Astrocyte of the cerebellum (primary cell): ENCODE measurements at places on chromosomes 11 and 22.
A peak's percentile ranks its signal among the peaks of the same experiment; 100 is the strongest.

DNA sequence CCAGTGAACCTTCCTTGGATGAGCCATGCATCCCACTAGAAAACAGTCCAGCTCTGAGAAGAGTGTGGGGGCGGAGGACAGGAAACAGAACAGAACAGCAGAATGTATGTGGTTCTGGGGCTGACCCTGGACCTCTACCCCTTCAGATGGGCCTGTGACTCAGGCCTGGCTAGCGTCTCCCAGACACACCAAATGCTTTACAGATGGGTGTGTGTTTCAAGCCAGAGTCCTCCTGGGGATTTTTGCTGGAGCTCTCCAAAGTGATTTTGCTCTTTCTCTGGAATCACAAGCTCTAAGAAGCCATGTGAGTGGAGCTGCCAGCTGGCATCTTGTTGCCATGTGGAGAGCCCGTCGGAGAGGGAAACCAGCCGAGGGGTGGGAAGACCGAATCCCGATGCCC lies 13.2 kb upstream of the C1QTNF4 start:
- peak; percentile 61 for DNase-seq

DNA sequence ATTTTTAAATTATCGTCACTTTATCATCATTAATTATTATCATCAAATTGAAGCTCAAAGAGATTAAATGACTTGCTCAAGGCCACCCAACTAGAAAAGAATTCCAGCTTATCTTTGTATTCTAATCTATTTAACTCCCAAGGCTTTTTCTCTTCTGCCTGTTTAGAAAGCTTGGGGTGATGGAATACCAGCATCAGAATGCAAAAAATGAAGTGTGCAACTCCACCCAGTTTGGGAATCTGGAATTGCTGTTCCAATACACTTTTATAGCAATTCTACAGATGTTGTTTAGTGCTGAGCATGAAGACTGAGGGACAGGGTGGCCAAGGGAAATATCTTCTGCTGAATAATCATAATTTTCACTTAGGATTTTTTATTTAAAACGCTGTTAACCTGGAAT lies 97.2 kb upstream of the FIBIN start:
- no peak for DNase-seq

- DNase-seq, result no peak
Measured at GRCh38 chr11:36041988-36042611, 98.2 kb downstream of the LDLRAD3 start.

DNA sequence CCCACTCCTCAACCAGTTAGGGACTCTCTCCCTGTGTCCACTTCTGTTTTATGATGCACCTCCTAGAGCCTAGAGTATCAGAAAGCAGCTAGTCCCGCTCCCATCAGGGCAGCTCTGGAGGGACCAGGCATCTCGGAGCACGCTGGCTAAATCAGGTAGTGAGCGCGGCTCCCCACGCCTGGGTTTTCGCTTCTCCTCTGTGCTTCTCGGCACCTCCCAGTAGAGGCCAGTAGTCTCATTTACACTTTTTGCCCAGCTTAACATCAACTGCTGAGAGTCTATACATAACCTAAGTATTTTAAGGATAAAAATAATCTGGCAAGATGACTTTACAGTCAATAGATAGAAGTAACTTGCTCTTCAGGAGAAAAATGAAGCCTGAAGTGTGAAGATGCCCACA lies 473.8 kb downstream of the OPCML start:
- DNase-seq, result no peak

DNA sequence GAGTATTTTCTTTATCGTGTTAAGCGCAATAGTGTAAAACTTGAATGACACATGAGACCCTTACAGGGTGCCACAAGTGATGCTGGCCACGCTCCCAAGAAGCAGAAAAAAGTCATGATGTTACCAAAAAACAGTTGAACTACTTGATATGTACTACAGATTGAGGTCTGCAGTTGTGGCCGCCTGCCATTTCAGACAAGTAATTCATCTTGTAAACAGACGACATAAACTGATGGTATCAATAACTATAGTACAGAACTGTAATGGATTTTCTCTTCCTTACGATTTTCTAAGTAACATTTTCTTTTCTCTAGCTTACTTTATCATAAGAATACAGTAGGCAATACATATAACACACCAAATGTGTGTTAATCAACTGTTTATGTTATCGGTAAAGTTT lies 5.5 kb downstream of the CD59 start:
- DNase-seq, result no peak

DNA sequence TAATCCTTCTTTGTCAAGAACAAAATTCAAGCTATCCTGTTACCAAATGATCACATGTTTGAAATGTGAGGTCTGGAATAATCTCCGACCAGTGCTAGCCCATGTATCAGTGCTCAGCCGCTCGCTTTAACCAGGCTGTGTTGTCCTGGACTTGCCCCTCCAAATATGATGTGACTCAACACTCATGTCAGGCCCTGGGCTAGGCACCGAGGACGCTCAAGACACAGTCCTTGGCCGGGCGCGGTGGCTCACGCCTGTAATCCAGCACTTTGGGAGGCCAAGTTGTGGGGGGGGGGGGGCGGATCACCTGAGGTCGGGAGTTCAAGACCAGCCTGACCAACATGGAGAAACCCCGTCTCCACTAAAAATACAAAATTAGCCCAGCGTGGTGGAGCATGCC lies 54.1 kb upstream of the WNT7B start:
- DNase-seq, result no peak

- DNase-seq, result no peak
Measured at GRCh38 chr11:8357891-8358566, 94.4 kb upstream of the LMO1 start.

- no peak for DNase-seq
Measured at GRCh38 chr11:100914415-100915110, 215.1 kb downstream of the PGR start.

DNA sequence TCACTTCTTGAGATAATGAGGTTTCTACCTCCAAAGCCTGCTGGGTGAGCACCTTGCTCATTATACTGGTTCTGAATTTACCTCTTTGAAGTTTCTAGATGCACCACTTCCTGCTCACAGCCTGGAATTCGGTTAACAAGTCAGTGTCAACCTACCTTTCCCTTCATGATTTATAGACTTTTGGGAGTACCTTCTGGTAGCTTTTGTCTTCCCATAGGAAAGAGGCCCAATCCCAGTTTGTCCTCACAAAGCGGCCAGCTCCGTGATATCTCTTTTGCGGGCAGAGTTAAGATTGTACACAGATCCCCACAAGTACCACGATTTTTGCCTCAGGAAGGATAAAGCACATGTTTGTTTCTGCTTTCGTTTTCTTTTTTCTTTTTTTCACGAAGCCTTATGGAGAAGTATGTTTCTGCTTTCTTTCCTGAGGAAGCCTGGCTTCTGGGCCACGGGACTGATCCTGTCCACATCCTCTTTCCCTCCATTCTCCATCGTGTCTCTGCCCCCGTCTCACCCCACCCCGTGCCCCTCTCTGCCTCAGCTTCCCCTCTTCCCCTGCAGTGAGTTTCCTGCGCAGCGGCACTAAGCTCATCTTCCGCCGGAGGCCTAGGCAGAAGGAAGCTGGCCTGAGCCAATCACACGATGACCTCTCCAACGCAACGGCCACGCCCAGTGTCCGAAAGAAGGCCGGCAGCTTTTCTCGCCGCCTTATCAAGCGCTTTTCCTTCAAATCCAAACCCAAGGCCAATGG lies 5.7 kb upstream of the HINFP start:
- no peak for DNase-seq

DNA sequence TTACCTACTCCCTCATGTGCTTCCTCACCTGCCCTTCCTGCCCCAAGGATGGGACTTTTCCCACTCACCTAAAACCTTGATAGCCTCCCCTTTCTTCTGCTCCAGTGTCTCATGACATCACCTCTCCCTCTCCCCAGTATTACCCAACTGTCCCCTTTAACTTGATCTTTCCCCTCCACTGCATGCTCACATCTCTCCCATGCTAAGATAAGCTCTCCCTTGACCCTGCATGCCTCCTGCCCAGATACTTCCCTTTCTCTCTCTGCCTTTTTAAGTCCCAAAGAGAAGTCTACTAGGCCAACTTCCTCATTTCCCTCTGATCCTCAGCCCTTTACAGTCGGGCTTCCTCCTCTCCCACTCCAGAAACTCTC lies 14.8 kb downstream of the CD3E start:
- DNase-seq, result no peak

- DNase-seq, result no peak
Measured at GRCh38 chr22:27995801-27996528, 76.9 kb upstream of the PITPNB start.

DNA sequence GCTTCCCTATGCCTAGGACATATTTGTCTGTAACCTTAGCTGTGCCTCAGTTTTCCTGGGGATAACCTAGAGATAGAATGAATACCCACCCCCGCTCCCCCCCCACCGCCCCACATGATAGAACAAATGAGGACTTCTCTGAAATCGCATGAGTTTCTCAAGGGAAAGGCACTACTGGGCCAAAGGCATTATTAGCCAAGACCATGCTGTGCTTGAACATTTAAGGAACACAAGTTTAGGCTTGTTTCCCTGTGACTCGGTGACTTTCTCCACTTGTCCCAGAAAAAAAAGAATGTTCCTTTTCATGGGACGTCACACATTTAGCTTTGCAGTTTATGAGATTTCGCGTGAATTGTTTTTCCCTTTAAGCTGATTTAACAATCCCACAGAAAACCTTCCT lies 51.4 kb upstream of the CRTAM start:
- no peak for DNase-seq

DNA sequence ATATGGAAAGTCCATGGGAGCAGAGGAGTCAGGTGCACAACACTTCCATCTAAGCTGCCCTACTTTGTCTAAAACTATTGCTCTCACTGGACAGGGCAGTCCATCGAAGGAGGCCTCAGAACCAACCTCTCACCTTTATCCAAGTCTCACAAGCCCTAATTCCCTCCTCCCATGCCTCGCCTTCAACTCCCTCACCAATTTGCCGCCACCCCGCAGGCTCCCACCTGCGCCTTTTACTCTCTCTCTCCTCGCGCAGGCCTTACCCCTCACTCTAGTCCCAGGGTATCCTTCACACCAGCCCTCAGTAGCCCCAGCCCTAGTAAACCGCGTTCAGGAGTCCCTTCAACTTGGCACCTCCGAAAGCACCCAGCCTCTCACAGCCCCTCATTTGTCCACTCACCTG lies 451 bp downstream of the FHIP1B start:
- DNase-seq, result no peak

DNA sequence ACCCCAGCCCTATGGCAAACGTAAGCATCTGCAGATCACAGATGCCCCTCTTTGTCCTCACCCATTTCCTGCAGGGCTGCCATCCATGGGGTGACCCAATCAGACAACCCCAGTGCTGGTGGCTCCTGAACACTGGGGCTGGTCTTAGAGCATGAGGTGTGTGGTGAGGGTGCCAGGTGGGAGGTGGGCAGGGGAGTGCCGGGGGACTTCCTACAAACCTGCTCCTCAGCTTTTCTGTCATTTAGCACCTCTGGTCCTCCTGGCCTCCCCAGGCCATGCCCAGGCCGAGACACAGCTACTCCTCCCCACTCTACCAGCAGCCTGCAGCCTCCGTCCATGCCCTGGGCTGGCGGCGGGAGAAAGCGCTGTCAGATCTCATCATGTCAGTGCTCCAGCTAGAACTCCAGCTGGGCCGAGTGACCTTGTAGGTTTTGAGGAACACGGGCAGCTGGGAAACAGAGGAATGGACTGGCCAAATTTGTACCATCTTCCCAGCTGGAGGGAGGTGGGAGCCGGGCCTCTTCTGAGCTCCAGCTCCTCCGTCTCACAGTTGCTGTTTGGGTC lies 157.7 kb upstream of the NECTIN1 start:
- no peak for DNase-seq

- no peak for DNase-seq
Measured at GRCh38 chr11:117083011-117083935, 15.0 kb downstream of the SIK3 start.

DNA sequence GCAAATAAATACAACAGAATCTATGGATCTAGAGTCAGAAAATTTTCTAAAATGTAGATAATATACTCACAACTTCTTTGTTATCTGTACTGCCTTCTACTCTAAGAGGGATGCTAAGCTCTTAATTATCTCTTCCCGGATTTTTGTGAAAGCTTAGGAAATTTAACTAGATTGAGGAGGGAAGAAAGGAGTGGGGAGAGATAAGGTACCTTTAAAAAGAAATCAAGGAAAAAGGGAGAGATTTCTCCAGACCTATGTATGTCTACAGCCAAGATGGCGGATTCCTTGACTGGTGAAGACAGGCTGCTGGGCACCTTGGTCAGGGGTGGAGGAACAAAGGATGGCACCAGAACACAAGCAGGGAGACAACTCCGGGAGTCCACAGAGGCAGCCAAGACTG lies 23.0 kb downstream of the ZNF280B start:
- no peak for DNase-seq

GRCh38 chr22:22565981-22566380 lies 6.9 kb upstream of the PRAME start:
- no peak for DNase-seq
